GOT3 (cell line): ENCODE measurements at places on chromosomes 6 and 20.

DNA sequence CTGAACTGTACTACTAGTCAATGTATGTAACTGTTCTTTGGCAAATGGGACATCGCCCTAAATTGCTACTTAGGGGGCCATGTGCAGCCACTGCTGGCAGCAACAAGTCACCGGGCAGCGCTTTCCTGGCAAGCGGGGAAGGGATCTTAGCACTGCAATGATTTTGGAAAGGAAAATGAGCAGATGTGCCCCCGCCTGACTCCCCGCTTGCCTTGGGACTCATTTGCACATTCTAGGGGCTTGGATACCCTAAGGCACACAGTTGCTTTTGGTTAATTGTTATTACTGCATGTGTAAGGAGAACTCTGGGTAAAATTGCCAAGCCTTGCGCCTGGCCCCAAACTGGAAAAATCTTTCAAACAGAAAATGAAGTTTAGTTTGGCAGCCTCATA, 32.2 kb downstream of the CD83 start:
- no peak for DNase-seq

DNA sequence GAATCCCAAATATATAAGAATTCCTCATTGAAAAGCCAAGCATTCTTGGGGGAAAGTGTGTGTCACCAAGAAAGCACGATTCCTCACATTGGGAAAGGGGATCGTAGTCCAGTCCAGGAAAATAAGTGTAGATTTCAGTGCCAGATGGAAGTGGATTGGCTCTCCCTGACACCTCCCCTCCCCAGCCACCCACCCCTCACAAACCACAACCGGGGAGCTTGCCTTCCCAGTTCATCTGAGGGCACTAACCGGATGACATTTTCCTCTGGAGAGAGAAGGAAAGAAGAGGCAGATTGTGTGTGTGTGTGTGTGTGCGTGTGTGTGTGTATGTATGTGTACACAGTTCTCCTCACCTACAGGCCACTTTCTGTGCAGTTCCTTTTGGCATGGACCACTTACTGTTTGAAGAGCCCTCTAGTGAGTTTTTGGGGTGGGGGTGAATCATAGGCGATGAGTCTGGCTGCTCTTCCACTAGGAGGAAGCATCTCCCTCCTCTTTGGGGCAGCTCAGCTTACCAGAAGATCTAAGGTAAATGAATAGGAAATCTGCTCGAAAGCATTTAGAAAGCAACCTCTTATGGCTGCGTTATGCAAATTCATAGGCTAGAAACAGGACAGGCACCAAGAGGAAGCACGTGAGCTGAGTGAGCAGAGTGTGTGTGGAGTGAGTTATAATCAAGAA, 20.8 kb downstream of the DAAM2 start:
- DNase-seq: no peak

GRCh38 chr20:42067596-42067995, 449.4 kb upstream of the CHD6 start:
- DNase-seq: no peak

- DNase-seq: no peak
Observed at GRCh38 chr6:71474942-71475341, 186.3 kb downstream of the OGFRL1 start.

DNA sequence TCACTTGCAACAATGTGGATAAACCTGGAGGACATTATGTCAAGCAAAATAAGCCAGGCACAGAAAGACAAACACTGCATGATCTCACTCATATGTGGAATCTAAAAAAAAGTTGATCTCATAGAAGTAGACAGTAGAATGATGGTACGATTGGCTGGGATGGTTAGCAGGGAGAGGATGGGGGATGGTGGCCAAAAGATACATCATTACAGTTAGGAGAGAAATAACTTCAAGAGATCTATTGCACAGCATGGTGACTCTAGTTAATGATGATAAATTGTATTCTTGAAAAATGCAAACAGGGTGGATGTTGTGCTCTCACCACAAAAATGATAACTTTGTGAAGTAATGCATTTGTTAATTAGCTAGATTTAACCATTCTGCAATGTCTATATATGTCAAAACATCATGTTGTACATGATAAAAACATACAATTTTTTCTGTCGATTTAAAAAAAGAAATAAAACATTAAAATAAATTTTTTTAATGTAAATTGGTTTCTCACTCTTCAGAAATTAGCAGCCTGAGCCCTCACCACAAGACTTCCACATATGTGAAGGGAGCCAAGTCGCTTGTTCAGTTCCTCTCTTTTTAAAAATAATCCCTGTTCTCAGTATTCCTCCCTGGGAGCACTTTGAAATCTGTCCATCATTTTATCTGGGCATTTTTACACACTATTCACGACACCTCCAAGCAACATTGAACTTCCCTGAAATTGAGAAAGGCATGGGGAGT, 34.2 kb downstream of the PTPRT start:
- no peak for DNase-seq

- DNase-seq: no peak
Observed at GRCh38 chr6:30325150-30325872, 1.4 kb upstream of the TRIM39 start.
